ENCODE measurements at places on chromosomes 1 and 21.

- DNase-seq = no peak
These were observed 39.6 kb upstream of the LDLRAP1 start for GRCh38 chr1:25503551-25504426.

- no peak for DNase-seq
These were observed 381.6 kb downstream of the SRGAP2C start for GRCh38 chr1:121566346-121566745.

GRCh38 chr1:157005965-157006364, 39.6 kb downstream of the ARHGEF11 start:
- no peak for DNase-seq

DNA sequence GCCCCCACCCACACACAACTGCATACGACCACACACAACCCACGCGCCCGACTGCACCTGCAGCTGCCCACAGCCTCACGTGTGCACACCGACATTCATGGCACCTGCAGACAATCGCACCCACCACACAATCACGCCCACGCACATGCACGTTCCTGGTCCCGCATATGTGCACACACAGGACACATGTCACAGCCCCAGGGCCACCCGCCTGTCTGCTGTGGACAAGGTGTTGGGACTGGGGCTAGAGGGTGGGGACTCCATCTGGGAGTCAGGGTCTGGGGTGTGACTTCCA, 56.4 kb downstream of the ARHGEF16 start:
- DNase-seq = no peak

DNA sequence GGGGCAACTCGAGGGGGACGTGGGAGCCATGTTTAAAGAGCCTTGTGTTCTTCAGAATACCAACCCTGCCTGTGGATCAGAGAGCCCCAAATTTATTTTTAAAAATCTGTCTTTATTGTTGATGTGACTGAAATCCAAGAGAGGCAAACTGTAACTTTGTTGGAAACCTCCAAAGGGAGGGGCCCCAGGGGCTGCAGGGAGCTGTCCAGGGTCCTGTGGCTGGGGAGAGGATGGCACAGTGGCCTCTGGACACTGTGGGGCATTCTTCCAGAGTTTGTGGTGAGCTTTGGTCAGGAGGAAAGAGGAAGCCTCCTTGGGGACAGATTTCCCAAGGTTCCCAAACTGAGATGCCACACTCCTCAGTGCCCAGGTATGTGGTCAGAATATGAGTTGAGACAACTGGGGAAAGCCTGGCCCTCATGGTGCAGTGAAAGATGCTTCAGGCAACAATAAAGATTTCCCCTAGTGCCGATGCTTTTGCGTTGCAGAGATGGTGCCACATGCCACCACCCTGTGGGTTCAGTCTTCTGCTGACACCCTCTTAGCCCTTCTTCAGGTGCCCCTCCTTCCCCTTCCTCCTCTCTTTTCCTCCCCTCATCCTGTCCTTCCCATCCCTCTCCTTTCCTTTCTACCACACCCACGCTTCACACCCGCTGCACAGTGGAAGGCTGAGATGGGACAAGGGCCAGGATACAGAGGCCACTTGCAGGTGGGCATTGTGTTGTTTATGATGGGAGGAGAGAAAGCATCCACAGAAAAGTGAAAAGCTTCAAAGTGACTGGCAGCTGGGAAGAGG, 122.1 kb downstream of the UCK2 start:
- no peak for DNase-seq

GRCh38 chr1:20440785-20441200, 45.2 kb downstream of the CAMK2N1 start:
- no peak for DNase-seq

- peak; percentile 81 for DNase-seq
These were observed 13.6 kb upstream of the SPEN start for GRCh38 chr1:15833842-15834405.

GRCh38 chr1:17161926-17162800, 42.8 kb upstream of the PADI1 start:
- DNase-seq = no peak

DNA sequence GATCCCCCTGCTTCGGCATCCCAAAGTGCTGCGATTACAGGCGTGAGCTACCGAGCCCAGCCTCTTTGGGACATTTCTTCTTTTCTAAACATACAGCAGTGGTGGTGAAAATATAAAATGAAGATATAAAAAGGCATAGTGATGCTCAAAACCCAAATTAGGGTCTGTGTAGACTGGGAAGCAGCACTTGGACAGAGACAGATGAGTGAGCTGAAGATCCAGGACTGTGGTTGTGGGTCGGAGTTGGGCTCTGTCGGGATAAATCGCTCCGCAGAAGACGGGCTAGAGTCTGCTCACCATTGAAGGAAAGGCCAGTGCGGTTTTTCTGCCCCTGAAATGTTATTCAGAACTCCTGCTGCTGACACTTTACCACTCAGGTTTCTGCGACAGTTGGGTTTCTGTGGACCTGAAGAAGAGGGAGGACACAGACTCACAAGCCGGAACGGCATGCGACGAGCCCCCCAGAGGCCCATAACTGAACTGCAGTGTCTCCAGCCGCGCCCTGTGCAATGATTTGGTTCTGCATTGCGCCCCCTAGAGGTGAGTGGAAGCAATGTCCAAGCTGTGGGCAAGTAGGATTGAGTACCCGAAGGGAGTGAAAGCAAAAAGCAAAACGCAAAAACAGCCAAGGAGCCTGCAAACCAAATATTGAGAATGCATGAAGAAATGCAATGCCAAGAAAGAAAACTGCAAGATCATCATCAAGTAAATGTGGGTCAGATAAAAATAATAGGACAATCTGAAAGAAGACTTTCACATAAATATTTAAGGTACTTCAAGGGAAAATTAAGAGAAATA, 66.6 kb downstream of the GABPA start:
- peak; percentile 42 for DNase-seq

DNA sequence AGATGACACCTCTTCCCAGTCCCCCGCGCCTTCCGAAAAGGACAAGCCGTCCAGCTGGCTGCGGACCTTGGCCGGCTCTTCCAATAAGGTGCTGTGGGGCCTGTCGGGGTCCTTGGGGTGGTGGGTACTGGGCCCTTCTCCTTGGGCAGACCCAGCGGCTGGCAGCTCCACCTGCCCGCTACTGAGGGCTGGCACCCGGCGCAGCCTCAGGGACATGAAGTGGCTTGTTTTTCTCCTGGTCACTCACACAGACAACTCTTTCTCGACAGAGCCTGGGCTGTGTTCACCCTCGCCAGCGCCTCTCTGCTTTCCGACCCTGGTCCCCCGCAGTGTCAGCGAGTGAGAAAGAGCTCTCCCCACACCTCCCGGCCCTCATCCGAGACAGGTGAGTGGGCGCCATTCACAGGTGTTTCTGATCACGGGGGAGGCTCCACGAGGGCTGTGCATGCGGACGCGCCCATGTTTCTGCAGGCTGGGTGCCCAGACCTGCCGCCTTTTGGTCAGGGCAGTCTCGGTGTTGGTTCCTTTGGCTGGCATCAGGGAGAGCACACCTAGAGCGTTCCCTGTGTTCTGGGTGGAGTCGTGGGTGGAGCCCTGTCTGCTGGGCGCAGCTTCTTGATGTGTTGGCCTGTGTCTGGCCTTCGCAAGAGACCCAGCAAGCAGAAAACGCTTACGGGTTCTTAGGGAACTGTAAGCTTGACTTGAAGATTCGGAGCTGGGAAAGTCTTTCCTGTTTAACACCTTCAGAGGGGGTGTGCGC, 75.1 kb downstream of the SKI start:
- no peak for DNase-seq

- no peak for DNase-seq
These were observed 48.9 kb downstream of the C4BPA start for GRCh38 chr1:207152792-207153468.

DNA sequence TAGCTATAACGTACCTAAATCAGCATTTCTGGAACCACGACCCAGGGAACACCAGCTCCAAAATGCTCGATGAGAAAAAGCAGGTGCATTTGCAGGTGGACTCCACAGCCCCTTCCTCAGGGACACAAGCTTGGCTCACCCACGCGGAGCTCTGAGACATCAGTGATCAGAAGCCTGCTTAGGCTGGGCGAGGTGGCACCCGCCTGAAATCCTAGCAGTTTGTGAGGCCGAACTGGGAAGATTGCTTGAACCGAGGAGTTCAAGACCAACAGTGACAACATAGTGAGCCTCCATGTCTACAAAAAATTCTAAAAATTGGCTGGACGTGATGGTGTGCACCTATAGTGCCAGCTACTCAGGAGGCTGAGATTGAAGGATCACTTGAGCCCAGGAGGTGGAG, 2.5 kb upstream of the TSPEAR start:
- DNase-seq = no peak

- DNase-seq = no peak
These were observed 303.0 kb upstream of the PLD5 start for GRCh38 chr1:242827538-242827937.

DNA sequence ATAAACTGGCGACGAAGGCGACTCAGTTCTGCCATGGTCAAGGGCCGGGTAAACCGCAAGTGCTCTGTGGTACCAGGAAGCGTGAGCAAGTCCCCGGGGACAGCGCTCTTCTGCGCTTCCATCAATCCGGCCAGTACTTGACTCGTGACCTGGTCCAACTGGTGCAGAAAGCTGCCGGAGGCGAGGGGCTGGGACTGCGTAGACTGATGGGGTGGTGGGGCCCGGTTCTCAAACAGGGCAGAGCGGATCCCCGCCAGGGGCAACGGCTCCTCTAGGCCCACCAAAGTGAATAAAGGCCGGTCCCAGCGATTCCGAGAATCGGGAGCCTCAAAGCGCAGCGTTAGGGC, 852 bp downstream of the KTI12 start:
- no peak for DNase-seq

- peak; percentile 72 for DNase-seq
These were observed 4.7 kb downstream of the LAX1 start for GRCh38 chr1:203769505-203770343.

DNA sequence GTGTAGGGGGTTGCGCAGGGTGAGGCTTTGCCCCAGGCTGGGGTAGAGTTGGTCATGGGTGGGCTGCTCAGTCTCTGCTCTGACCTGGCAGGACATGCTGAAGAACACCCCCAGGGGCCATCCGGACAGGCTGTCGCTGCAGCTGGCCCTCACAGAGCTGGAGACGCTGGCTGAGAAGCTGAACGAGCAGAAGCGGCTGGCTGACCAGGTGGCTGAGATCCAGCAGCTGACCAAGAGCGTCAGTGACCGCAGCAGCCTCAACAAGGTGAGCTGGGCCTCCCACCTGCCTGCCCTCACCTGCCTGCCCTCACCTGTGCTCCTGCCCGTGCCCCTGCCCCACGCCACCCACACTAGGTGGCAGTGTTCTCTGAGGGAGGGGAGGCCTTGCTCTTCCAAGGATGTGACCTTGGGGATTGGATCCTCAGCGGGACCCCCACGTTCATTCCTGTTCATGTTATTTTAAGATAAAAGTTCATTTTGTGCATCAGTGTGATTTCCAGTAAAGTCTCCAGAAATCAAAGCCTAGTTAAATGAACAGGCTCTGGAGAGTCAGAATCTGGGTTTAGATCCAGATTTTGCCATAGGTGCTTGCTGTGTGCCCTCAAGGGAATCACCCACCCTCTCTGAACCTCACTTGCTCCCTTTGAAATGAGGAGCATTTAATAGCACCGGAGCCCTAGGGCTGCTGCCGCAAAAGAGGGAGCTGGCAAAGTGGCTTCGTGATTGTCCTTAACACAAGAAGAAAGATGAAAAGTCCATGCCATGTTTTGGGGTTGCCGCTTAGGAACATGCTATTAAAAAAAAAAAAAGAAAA, 87.9 kb downstream of the ARHGEF10L start:
- no peak for DNase-seq

- DNase-seq = peak; percentile 84
These were observed 1.3 kb downstream of the GORAB start for GRCh38 chr1:170533298-170533697.

GRCh38 chr21:33020558-33021100, 5.1 kb upstream of the OLIG2 start:
- DNase-seq = no peak

GRCh38 chr1:29838738-29839320, 602.5 kb downstream of the PTPRU start:
- no peak for DNase-seq

DNA sequence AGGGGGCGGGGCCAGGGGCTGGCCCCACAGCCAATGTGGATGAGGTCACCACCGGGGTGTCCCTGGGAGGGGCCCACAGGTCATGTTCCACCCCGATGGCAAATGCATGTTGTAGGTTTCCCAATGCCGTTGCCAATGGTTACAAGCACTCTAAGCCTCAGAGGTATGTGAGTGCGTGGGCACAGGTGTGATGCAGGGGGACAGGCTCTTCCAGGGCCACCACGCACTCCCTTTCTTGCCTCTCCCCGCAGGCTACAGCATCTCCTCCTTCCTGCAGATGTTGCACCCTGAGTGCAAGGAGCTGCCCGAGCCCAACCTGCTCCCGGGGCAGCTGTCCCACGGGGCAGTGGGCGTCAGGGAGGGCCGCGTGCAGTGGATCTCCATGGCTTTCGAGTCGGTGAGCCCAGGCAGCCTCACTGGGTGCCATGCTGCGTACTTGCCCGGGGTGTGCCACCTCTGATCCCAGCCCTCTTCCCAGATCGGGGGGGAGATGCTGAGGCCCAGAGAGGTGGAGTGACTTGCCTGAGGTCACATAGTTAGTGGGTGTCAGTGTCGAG, 52.4 kb downstream of the DISP3 start:
- no peak for DNase-seq

- DNase-seq = no peak
These were observed 52.7 kb downstream of the ECE1 start for GRCh38 chr1:21237446-21238088.

DNA sequence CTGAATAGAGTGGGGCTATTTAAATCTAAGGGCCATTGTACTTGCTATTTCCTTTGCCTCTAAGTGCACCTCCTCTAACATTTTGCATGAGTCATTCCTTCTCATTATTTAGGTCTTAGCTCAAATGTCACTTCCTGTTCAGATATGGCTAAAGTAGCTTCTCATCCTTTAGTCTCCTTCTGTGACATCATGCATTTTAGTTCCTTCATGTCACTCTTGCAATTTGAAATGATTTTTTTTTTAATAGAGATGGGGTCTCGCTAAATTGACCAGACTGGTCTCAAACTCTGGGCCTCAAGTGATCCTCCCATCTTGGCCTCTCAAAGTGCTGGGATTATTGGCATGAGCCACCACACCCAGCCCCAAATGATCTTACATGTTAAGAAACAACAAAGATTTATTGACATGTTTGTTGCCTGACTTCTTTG, 6.6 kb downstream of the TBX19 start:
- no peak for DNase-seq

DNA sequence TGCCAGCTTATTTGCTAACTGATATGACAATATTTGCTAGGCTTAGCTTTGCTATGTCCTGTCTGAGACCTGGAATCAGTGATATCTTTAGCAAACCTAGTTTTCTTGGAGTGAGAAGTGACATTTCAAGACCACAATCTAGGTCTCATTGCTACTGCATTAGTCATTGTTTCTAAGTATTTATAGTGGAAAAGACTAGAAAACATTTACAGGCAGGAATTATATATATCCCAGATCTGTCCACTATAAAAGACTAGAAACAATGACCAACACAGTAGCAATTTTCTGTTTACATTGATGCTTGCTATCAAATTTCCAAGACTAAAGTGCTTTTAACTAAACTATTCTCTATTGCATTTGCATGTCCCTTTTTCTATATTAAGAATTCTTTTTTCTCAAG, 5.0 kb upstream of the RGS18 start:
- DNase-seq = no peak

- DNase-seq = no peak
These were observed 142.2 kb upstream of the CACNA1E start for GRCh38 chr1:181341026-181341632.
